ENCODE measurements at places on chromosomes 1 and 21.

GRCh38 chr1:52460694-52461093 lies 56.3 kb downstream of the PRPF38A start:
- DNase-seq: no peak

DNA sequence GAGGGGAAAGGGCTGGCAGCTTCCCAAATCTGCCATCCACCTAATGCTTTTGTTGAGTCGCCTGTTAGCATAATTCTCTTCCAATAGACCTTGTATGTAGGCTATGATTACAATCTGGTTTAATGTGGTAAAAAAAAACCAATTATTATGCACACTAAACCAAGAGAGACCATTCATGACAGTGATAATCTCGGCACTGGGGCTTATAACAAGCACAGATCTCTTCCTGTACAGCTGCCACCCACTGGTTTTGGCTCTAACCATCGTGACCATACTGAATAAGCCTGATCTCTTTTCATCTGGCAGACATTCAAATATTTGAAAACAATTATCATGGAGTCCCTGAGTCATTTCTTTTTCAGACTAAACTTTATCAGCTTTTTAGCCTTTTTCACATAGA lies 12.0 kb upstream of the SYT14 start:
- DNase-seq: no peak

DNA sequence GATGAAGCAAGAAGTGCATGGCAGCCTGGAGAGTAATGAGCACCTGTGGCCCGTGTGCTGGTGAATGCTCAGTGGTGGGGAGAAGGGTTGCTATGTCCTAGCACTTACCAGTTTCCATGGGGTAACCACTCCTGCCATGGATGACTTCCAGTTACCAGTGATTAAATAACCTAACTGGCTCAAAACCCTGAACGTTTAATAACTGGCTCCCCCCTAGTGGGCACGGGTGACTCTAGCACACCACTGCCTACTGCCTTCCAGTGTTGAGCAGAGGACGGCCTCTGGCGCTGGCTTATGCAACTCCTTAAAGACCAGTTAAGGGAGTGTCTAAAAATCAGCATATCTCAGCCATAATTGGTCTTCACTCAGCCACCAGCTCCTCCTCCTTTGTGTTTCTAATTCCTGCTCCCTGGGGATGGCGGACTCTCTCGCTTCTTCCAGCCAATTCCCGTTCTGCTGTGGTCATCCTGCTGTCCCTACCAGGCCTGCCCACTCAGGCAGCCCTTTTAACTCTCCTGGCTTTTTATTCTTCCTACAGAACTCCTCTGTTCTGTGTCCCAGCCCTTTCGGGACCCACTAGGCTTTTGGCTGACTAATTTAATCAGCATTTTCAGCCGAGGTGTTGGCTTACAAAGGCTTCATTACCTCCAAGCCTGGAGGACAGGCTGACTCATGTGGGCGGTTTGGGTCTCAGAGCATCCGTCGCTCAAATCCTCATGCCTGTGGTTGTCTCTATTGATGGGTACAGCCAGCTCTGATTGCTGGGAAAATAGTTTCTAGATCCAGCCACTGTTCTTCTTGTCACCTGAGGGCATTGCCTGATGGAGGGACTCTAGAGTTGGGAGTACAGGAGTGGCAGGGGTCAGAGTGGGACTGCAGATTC lies 332.4 kb downstream of the CAMTA1 start:
- no peak for DNase-seq

- no peak for DNase-seq
These were observed 2.6 kb downstream of the KRTAP10-6 start for GRCh38 chr21:44589586-44590305.

DNA sequence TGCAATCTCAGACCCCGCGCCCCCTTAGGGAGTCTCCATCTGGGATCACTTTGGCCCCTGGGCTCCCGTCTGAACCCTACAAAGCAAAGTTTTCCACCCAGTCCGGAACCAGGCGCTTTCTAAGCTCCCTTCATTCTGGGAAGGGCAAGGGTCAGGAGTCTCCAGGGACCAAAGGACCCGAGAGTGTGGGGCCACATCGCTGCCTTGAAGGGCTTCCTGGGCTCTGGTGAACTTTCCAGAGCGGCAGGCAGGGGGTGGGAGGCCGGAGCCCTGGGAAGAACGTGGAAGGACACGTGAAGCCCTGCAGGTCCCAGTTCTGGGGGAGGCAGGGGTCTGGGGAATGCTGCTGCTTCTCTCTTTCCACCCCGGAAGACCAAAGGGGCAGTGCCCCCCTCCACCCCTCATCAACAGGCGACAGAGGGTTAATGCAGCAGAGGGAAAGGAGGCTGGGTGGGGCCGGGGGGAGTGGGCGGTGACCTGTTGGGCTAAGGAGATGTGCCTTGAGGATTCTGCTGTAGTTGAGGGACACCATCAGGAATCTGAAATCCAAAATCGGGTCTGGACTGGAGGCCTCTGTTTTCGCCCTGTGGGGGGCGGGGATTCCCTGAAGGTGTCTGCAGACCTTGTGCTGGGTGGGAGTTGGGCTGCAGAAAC lies 734 bp downstream of the CDK18 start:
- DNase-seq: no peak

GRCh38 chr21:40792691-40793456 lies 54.1 kb downstream of the DSCAM start:
- no peak for DNase-seq

GRCh38 chr1:47708658-47709018 lies 270.8 kb downstream of the FOXD2 start:
- DNase-seq: no peak

DNA sequence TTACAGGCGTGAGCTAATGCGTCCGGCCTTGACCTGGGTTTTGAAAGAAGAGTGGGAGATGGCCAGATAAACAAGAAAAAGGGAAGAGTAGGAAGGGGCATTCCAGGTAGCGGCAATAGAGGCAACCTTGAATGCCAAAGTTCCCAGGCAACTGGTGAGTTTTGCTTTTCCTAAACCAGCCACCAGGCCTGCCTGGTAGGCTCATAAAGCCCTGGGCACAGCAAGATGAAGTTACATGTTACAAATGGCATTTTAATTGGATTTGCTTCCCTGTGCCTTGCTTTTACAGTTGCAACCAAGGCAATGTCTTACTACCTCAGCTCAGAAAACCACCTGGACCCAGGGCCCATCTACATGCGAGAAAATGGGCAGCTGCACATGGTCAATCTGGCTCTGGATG lies 5.5 kb downstream of the LRRC42 start:
- DNase-seq: no peak

DNA sequence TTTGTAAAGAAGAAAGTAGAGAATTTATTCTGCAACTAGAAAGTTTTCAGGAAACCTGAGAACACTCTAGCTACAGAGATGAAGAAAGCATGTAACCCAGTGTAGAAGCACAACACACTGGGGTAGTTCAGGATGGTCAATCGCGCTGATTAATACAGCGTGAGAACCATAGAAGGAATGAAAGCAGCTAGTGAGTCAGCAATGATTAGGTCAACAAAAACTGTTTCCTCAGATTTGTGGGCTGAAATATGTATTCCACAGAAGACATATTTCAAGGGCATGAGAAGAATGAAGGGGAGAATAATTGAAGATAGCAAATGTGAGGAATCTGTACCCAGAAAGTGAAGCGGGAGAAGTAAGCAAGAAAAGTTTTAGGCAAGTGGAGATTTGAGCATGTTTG lies 97.8 kb upstream of the ADGRL2 start:
- DNase-seq: no peak

DNA sequence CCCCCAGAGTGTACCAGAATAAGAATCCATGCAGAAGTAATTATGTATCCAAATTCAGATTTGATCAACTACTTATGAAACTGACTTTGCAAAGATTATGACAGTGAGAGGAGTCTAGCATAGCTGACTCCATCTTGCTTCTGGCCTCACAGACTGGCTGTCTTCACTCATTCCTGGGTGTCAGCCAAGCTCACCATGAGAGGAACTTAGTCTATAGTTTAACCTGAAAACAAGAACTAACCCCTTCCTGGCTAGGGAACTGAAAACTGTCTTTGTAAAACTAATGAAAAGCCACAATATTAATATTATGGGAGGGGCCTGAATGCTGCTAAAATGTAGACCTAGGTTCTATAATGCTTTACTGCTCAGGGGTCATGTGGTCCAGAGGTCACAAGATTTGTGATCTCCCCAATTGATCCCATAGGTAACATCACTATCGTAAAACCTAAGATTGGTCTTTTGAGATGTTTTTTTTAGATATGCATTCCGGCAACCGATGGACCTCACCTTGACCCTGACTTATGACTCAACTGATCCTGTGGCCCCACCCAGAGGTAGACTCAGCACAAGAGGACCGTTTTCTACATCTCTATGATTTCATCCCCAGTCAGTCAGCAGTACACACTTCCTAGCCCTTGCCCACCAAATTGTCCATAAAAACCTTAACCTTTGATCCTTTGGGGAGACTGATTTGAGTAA lies 55.2 kb downstream of the ATP1B1 start:
- no peak for DNase-seq

GRCh38 chr1:24125456-24125855 lies 13.5 kb upstream of the MYOM3 start:
- no peak for DNase-seq

- no peak for DNase-seq
These were observed 5.3 kb downstream of the IVNS1ABP start for GRCh38 chr1:185311589-185312225.

- DNase-seq: no peak
These were observed 113.6 kb upstream of the PPM1J start for GRCh38 chr1:112828716-112829115.

DNA sequence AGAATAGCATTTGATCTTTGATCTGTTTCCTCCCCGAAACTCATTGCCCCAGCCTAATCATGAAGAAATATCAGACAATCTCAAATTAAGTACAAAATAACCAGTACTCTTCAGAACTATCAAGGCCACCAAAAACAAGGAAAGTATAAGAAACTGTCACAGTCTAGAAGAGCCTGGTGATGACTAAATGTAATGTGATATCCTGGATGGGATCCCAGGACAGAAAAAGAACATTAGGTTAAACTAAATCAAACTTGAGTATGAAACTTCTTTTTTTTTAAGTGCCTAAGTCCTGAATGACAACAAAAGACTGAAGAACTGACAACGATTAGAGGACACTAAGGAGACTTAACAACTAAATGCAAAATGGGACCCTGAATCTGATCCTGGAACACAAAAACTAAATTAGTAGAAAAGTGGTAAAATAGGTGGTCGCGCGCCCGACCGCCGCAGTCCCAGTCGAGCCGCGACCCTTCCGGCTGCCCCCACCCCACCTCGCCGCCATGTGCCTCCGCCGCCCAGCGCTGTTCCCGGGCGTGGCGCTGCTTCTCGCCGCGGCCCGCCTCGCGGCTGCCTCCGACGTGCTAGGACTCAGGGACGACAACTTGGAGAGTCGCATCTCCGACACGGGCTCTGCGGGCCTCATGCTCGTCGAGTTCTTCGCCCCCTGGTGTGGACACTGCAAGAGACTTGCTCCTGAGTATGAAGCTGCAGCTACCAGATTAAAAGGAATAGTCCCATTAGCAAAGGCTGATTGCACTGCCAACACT lies 5.5 kb upstream of the PRKAB2 start:
- DNase-seq: no peak
